ENCODE measurements at places on chromosomes 5 and 9. TPM values are rescaled to one million over a fixed set of nuclear protein-coding genes. Genes with fewer than 3 reads are reported as not detected.

Gene SH3RF2
- not detected for total RNA-seq

GRCh38 chr9:13139641-13140171, 139.8 kb downstream of the MPDZ start:
- no peak for DNase-seq

- DNase-seq, result no peak
These were observed 36.3 kb upstream of the LRRTM2 start for GRCh38 chr5:138911441-138911840.

GRCh38 chr5:147481376-147481775, 28.5 kb downstream of the DPYSL3 start:
- no peak for DNase-seq

- DNase-seq, result no peak
These were observed 6.4 kb downstream of the PLIN2 start for GRCh38 chr9:19120877-19121276.

GRCh38 chr5:31122998-31123951, 70.2 kb upstream of the CDH6 start:
- DNase-seq, result no peak

DNA sequence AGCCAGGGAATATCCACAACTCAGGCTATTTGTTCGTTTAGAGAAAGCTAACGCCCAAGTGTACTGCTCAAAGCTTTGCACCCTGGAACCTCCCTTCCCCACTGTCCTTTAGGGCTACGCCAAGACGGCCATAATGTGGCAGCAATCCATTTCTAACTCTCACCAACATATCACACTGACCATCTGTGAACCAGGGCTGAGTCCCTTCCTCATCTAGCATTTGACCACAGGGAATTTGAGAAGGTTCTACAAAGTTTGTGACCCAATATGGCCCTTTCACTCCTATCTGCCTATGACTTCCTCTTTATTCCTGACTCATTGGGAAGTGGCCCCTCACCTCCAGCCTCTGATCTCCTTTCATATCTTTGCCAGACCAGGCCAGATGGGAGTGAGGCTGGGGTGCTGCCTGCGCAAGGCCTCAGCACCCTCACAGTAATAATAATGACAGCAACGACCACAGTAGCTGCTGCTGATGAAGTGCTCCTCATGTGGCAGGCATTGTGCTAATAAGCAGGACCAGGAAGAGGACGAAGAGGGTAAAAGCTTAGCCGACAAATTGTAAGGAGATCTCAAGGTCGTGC, 9.3 kb upstream of the ARAP3 start:
- no peak for DNase-seq

DNA sequence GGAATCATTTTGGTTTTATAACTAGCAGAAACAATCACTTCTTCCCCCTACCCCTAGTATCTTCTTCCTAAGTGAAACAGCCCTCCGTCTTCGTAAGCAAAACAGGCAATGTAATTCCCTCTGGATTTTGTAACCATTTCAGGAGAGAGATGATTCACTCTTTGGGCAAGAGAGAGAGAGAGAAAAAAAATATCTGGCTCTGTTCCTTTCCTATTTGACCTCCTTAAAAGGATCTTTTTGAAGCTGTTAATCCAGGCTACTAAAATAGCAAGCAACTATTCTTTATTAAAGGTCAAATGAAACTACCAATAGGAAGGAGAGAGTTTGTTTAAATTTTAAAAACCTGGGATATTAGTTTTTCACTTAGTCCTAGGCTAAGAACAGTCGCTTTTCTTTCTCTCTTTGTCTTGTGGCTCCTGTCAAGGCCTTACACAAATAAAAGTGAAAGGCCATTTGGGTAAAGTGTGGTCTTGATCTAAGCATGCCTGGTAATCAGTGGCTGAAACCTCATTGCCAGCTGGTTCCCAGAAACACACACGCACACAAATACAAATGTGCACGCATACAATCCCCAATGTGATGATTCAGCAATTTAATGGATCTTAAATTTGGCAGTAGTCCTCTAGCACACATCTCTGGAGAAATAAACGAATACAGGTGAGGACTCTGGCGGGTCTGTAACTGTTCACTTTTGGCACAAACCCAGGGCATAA, 70.2 kb downstream of the PRUNE2 start:
- no peak for DNase-seq

- no peak for DNase-seq
These were observed 176.1 kb downstream of the MLLT3 start for GRCh38 chr9:20446248-20446647.

- DNase-seq, result no peak
These were observed 29.7 kb upstream of the CCNH start for GRCh38 chr5:87442419-87442818.

DNA sequence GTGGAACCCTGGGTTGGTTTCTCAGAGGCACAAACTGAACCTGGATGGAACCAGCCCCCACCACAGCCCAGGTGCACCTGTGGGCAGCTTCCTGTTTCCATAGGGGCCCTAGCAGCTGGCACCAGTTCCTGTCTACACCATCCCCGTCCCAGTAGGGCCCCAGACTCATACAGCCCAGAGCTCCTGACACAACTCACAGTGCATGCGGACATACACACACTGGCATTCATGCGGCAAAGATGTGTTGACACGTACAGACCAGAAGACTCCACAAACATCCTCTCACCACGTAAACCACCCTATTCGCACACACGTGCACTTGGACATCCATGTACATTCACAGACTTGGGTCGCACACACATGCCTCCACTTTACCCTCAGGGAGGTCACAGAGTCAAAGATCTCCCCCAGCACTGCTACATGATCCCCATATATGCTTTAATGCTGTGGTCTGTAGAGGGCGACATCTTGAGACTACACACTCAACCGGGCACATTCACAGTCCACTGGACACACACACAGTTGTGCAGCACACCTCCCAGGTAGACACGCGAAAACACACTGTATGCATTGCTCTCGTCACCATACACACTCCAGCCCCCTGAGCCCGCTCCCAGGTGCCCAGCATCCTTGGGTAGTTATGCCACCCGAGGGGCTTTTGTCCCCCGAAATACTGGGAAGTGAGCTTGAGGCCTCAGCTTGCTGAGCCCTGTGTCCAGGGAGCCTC, 22.4 kb downstream of the CXXC5 start:
- no peak for DNase-seq

DNA sequence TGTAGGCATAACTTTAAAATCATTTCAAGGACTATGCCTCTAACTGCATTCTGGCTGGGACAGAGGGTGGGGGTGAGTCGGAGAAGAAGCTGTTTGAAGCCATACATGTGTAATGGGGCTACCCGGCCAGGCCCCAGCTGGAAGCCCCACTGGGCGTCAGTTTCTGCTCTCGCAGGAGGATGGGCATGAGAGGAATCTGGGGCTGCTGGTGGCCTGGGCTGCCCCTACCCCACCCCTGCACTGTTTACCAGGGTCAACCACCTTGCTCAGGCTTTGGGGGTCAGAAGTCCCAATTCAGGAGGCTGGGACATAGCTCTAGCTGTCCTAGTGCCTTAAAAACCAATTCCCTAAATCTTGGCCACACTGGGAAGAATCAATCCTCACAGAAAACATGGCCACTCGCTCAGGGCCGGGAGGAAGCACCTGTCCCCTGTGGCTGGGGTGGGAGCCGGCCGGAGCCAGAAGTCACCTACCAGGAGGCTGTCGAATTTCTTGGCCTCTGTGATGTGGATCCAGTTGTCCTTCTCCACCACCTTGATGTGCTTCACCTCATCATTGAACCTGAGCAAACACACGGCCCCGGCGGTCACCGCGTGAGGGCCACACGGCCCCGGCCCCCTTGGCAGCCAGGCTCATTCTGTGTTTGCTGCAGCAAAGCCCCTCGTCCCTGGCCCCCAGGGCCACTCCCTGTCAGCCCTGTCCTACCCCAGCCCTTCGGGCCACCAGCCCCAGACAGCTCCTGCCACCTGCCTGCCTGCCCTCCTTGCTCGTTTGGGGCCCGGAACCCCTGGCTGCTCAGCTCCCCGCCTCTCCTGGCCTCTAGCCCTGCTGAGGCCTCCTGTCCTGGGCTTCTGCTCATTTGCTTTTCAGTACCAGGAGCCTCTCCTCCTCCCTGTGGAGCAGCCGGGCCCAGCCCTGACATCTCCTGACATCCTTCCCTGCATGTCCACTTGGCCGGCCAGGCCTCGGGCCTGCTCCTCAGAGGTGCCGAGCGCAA, 33.6 kb upstream of the SARDH start:
- DNase-seq, result no peak
